Non-pigmented ciliary epithelial cell (primary cell): ENCODE measurements at places on chromosomes 12 and 14.
A peak's percentile ranks its signal among the peaks of the same experiment; 100 is the strongest.

- no peak for DNase-seq
Measured at GRCh38 chr14:63867933-63868921, 15.4 kb downstream of the SYNE2 start.

DNA sequence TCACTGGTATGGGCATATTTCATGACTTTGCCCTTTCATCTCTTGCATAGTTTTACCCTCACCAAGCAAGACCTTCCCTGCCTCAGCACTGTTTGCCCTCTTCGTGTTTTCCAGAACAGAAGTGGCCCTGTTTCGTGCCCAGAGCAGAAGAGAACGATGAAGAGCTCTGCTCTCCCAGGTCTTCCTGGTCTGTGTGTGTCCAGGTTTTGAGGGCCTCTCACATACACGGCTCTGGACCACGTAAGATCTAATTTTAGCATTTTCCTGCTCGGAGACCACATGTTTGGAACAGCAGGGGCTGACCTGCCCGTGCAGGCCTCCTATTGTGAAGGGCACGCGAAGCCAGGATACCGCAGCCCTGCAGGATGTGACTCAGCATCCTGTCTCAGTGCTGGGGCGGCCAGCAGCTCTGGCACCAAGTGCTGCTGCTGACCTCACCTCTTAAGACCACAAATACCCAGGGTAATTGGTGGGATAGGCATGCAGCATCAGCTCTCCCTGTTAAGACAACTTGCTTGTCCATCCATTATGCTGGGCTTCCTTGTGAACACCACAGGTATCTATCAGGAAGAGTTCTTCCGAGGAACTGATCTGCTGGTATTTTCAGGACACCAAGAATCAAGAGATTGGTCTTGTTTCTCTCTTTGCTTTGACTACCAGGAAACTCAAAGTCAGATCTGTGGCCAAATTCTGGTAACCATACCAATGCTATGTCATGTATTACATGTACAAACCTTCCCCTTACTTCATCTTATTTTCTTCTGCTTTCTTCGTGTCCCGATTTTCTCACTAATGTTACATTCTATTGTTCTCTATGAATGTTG lies 19.0 kb downstream of the SSH1 start:
- peak; percentile 100 for DNase-seq

DNA sequence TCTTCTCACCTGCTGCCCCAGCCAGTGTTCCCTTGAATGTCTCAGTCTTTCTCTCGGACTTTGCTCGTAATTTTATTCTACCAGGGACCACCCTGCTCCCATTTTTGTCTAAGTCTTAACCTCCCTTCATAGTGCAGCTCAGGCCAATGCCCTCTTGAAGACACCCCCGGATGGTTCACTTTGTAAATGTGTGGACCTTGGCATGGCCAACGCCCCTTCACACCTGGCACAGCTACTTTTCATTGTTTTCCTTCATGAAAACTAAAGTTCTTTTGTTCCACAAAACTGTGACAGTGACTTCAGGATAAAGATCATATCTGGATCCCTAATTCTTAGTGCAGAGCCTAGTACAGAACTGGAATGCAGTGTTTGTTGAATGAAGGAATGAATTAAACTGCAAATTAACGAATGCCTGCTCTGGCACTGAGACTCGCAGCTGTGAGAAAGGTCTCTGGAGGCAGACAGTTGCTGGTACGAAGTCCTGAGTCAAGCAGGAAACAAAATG lies 3.5 kb upstream of the RNASE4 start:
- no peak for DNase-seq

- DNase-seq, result peak; percentile 98
Measured at GRCh38 chr12:19273482-19274330, 144.2 kb downstream of the PLEKHA5 start.

DNA sequence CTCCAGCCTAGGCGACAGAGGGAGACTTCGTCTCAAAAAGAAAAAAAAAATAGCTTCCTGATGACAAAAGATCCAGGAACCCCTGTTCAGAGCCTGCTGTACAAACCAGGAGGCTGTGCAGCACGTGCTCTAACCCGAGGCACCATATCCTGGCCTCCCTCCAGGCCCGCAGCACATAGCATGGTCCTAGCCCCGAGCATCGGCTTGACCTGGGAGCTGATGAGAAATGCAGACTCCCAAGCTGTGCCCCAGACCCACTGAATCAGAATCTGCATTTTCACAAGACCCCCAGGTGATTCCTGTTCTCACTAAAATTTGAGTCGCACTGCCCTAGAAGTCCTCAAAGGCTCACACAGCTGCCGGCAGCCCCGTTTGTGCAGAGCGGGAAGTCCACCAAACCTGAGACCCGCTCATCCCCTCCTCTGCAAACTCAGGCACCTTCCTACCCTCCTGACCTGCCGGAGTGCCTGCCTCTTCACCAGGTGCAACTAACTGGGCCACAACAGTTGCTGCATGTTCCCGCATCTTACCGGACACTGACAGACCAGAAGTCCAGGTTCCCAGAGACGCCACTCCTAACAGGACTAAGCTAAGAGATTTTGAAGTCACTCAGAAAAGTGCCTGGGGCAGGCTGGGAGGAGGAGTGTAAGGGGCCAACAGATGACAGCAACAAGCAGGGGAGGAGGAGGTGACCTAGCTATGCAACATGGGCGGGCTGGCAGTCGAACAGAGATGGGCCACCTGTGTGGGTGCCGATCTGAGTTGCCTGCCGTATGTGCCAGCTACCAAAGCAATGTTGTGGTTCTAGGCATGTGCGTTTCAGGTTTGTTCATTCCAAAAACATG lies 24.0 kb upstream of the RIN3 start:
- no peak for DNase-seq
